RWPE1 (cell line): ENCODE measurements at places on chromosomes 13 and 19.
A peak's percentile ranks its signal among the peaks of the same experiment; 100 is the strongest.

DNA sequence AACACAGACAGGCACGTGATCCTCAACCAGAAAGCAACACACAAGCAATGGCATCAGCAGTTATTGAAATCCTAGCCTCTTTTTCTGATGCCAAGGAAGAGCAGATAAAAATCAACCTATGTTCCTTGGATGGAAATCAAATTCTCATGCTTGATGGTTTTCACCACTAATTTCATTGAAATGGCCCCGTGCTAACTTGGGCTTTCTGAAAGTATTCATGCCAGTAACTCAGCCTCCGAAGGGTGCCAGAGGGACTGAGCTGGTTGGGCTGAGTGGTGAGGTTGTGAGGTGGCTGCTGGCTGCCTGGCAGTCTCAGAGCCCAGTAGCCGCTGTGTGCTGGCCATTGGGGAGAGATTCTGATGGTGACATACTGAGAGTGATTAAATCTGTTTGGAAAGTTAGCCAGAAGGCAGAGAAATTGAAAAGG is 309.3 kb downstream of the DCT start:
- DNase-seq = no peak

- DNase-seq = no peak
These were observed 11.0 kb downstream of the SLC7A9 start for GRCh38 chr19:32858559-32858958.

DNA sequence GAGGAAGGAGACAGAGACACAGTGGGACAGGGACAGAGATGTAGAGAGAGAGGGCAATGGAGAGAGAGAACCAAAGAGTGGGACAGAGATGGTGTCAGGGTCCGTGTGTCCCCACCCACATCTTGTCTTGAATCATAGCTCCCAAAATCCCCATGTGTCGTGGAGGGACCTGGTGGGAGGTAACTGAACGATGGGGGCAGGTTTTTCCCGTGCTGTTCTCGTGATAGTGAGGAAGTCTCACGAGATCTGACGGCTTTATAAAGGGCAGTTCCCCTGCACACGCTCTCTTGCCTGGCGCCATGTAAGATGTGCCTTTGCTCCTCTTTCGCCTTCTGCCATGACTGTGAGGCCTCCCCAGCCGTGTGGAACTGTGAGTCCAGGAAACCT is 7.5 kb upstream of the PLA2G4C start:
- no peak for DNase-seq

DNA sequence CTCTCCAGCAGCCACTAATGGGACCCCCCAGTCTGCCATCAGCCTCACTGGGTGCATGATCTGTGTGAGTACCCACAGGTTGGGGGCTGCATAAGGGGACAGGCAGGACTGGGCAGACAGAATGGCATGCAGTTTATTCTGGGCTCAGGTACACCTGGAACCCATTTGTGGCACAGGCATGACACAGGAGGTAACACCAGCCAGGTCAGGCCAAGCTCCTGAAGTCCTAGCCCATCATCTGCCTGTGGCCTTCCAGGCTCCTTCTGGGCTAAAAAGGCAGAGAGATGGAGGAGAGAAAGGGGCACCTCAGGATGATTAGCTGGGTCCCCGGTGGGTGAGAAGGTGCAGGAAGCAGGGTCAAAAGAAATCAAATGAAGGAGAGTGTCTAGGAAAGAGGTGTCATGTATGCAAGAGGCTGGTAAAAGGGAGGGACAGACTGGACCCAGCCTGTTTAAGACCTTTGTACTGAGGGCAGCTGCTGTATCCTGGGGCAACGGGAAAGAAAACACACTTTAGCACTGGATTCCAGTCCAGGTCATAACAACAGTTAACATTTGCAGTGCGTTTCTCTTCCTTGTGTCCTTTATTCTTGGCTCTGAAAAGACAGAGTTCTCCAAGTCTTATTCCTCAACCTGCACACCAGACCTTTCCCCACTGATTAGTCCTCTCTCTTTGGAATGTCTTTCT is 20.2 kb upstream of the DGKH start:
- no peak for DNase-seq

GRCh38 chr19:7975037-7975436 is 30.4 kb downstream of the ELAVL1 start:
- no peak for DNase-seq

GRCh38 chr13:31119966-31120700 is 41.6 kb downstream of the HSPH1 start:
- DNase-seq = no peak

DNA sequence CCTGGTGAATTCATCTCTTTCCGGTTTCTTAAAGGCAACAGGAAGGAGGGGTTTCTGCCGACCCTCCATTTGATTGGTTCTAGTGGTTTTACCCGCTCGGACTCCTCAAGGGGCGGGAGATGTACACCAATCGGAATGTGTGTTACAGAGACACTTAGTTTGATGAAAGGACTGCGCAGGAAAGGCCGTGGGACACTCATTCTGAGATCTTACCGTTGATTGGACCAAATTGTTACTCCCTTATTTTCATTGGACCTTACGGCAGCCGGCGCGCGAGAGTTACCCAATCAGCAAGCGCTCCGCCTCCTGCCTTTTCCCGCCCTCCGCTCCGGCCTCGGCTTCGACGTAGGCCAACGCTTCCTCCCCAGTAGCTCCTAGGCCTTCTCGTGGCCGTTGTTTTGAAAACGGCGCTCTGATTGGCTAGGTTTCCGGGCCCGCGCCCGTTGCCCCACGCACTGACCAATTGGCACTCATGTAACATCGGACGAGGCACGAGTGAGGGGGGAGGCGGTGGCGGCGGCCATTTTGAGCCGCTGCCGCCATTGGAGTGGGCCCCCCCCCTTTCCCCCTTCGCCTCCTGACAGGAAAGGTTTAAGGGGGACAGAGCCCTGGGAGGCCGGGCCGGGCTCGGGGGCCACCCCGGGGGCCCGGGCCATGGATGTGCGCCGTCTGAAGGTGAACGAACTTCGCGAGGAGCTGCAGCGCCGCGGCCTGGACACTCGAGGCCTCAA is at the start of gene HNRNPUL1:
Gene HNRNPUL1 (plus strand): TSS at position 523 of the 731 bp plus-strand sequence. CDS start 132 bp downstream, at position 655.
- DNase-seq = peak; percentile 100

GRCh38 chr13:74683411-74683810 is 549.2 kb upstream of the KLF12 start:
- DNase-seq = no peak

- peak; percentile 20 for DNase-seq
These were observed 9.6 kb upstream of the METTL21C start for GRCh38 chr13:102704238-102705058.

- no peak for DNase-seq
These were observed 279.8 kb upstream of the EDNRB start for GRCh38 chr13:78198419-78198818.

DNA sequence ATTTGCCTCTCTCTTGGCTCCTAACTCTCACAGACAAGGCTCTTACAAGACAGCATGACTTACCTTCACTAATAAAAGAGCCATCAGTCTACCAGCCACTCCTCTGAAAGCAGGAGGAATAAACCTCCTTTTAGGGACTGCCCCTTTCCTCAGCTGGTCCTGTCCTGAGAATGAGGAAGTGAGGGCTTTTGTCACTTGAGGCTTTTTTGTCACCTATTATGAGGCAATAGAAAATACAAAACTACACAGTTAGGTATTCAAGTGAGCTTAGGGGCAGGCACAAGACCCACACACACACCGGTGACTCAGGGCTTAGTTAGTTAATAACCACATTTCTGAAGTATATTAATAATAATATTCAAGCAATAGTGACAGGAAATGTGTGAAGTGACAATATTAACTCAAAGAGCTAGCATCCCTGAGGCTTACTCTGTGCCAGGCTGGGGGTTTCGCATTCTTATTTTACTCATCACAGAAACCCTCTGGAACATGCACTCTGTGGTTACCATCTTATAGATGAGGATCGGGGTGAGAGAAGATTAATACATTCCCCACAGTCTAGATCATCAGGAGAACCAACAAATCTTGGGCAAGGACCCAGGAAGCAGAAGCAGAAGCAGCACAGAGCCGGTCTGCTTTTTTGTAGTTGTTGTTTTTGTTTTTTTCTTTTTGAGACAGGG is 379.9 kb downstream of the LIG4 start:
- no peak for DNase-seq

DNA sequence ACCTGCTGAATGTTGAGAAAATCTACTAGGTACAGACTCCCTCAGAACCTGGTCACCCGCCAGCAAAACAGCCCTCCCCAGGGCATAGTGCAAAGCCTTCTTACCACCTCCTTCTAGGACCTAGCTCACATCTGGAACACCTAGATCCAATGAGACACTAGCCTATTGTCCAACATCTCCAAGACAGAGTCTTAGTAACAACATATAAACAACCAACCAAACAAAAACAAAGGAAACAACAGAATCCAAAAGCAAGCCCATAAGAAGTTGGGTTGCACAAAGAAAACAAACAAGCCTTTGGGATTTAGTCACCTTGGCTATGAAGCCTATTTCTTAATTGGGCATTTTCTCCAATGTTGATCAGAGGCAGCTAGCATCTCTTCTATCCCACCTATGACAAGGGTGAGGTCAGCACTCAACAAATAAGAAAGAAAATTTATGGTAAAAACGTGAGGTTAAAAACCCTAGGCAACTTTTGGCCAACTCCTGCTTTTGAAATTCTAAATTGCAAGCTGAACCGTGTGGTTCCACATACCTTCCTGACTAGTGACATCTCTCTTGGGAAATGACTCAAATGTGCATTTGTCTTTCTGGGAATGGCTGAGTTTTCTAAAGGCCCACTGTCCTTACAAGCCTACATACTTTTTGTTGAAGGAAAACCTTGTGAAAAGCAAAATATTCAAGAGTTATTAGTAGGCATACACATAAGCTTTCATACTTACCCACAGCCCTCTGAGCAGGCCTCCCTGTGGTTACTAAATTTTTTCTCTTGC is 66.7 kb downstream of the FAM216B start:
- DNase-seq = no peak

GRCh38 chr19:38392707-38393308 is 4.3 kb downstream of the SPRED3 start:
- DNase-seq = no peak

GRCh38 chr13:44088991-44089413 is 209.3 kb downstream of the LACC1 start:
- DNase-seq = no peak

DNA sequence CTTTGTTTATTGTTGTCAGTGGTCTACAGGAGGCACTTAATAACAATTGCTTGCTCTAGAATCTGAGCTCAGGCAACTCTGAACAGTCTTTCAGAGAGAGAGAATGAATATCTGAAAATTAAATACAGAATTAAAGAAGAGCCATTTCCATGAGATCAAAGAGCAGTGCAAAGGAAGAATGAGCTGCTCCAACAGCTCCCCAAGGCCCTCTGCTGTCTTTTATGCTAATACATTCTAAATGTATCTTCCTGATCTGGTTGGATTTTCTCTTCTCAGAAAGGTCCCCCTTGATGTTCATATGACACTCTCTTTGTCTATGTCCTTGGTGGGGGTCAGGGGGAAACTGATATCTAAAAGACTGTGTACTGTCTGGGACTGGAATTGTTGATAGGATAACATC is 1029.6 kb downstream of the PCDH9 start:
- no peak for DNase-seq

- DNase-seq = no peak
These were observed 648.3 kb upstream of the ARGLU1 start for GRCh38 chr13:107216046-107216755.

DNA sequence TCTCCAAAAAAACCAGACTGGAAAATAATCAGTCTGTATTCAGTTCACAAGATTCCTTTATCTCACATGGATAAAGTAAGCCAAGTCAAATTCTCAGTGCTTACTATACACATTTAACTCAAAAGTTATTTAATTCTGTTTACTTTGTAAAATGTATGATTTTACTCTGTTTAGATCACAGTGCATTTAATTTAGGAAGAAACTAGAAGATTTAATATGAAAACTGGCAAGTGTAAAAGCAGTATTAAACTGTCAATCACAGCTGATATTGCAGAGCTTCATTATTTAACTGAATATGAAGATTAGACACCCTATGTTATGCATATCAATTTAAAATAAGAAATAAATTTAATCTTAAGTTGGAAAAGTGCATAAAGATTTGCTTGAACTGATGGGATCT is 78.0 kb downstream of the DACH1 start:
- DNase-seq = no peak

GRCh38 chr13:91142572-91142971 is 204.9 kb upstream of the MIR17HG start:
- peak; percentile 8 for DNase-seq

GRCh38 chr19:44747739-44748425 is 626 bp upstream of the BCL3 start:
- DNase-seq = no peak

DNA sequence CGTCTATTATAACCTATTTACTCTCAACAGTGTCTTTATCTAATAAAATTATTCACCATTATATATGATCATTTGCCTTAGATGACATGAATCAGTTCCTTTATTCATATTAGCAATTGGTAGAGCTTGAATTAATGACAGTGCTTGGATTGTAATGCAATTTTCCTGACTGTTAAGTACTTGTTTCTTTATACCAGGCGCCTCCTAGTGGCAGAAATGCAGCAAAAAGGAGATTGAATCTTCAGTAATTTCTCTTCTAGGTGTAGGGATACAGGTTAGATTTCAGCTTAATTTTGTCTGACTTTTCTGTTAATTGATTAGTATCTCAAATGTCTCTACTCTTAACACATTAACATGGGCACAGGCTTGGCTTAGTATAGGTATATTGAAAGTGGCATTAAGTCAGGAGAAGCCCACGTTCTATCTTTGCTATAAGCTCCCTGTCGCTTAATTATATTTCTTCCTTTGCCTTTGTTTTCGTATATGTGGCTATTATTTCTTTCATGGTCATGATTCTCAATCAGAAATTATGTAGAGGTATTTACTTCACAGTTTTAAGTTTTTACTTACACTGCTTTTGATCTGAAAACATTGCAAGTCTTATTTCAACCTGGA is 9.1 kb upstream of the LHFPL6 start:
- peak; percentile 42 for DNase-seq

DNA sequence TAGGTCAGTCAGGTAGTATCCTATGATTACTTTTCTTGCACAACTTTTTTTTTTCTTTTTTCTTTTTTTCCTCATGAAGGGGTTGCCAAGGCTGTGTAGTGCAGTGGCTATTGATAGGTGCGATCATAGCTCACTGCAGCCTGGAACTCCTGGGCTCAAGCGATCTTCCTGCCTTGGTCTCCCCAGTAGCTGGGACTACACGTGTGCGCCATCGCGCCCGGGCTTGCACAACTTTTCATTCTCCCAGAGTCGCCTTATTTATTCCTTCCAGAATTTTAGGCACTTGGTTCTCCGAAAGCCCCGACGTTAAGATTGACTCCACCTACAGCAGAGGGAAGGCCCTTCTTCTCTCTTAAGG is 867 bp upstream of the ZNF613 start:
- no peak for DNase-seq

DNA sequence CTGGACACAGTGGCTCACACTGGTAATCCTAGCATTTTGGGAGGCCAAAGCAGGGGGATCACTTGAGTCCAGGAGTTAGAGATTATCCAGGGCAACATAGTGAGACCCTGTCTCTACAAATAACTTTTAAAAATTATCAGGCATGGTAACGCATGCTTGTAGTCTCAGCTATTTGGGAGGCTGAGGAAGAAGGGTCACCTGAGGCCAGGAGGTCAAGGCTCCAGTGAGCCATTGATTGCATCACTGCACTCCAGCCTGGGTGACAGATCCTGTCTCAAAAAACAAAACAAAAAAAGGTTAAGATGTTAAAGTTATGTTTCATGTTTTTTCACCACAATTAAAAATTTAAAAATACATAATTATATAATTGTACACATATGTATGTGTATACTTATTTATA is 19.2 kb upstream of the DIAPH3 start:
- DNase-seq = no peak
